ENCODE measurements at places on chromosomes 3 and 15.

DNA sequence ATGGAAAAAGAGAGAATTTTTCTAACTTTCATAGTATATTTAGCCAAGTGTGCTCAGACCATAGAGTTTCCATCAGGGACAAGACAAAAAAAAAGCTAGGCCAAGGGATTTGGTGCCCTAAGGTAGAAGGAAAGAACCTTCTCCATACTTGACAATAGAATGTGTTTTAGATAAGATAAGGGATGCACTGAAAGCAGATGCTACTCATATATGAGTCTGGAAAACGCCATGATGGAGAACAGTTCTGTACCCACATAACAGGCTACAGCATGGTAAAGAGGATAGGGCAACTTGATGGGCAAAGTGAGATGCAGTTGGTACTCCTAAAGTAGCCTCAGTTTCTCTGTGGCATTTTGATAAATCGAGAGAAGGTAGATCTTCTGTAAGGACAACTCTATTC, 216.4 kb upstream of the NECTIN3 start:
- no peak for DNase-seq

GRCh38 chr3:189317911-189318310, 146.1 kb downstream of the TPRG1 start:
- no peak for DNase-seq

- DNase-seq: no peak
These were observed 220.0 kb downstream of the FAM43A start for GRCh38 chr3:194905696-194906095.

- DNase-seq: no peak
These were observed 12.6 kb upstream of the VIPR1 start for GRCh38 chr3:42489937-42490227.

DNA sequence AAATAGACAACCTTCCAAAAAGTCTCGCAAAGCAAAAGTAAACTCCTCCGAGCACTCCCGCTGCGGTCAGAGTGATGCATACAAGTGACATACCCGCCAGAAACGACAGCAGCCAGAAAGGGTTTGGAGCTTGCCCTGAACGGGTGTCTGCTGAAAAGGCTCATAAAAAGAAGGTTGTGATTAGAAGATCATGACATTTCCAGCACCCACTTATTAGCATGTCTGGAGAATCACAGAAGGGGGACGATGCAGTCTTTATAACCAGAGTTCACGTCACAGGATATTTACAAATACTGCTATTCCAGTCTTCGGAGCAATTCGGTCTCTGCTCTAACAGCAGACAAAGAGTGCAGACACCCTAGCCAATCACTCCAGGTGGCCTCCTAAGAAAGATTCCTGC, 59.1 kb upstream of the FRMD4B start:
- no peak for DNase-seq

DNA sequence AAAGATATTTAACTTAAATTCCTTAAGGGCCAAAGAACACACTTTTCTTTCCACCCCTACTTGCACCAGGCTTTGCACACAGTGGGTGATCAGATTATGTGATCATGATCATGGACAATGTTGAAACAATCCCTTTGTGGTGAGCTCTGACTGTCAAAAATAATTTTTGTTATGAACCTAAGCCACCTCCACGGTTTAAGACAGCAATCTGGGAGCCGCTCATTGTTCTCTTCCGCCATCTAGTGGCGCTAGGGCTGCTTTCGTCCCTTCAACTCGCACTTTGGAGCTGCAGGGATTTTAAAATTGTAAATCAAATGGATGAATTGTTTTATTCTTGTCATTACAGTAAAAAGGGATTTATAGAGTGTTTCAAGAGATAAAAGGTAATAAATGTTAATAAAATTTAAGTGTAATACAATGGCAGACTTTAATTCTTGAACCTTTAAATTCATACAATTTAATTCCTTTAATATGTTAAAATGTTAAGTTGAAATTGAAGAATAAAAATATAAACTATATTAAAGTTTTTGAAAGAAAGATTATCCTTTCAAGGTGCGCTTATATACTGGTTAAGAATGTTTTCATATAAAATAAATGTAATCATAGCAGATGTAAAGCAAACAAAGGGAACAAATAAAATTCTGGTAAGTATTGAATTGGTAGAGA, 45.3 kb upstream of the ARL6 start:
- DNase-seq: peak; percentile 26
